ENCODE measurements at places on chromosomes 7 and 10.

DNA sequence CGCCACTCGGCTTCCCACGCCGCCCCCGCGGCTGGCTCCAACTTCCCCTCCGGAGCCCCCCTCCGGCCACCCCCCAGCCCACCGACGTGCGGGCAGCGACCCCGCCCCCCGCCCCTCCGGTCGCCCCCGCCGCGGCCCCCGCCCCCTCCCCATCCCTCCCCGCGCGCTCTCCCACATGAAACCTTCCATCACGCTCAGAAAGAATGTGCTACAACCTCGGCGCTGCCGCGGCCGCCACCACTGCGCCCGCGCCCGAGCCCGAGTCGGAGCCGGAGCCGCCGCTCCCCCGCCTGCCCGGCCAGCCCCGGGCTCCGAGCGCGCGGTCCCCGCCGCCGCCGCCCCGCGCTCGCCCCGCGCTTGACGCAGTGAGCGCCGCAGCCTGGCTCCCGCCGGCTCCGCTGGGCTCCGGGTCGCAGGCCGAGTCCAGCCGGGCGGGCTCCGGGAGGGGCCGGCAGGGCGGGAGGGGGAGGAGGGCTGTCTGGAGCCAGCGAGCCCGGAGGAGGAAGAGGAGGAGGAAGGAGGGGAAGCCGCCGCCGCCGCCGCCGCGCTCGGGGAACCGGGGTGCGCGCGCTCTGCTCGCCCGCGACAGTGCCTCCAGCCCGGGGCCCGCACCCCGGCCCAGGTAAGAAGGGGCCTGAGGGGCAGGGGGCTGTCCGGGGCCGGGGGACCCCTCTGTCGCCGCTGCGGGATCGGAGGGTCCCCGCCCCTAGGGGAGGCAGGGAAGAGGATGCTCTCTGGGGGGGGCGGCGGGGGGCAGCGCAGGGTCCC is 4.3 kb upstream of the ELFN1 start:
- no peak for DNase-seq

DNA sequence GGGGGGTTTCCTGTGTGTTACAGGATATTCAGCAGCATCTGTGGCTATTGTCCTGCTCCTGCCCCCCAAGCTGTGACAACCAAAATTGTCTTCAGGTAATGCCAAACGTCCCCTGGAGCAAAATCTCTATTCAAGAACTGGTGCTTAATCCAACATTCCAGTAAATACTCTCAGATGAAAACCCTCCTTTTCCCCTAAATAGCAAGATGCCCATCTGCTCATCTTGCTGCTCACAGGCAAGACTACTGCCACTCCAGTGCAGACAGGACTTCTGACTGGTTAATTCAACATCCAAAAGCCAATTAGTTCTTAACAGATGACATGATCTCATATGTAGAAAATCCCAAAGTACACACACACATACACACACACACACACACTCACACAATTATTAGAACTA is 20.5 kb upstream of the JAZF1 start:
- DNase-seq, result no peak

DNA sequence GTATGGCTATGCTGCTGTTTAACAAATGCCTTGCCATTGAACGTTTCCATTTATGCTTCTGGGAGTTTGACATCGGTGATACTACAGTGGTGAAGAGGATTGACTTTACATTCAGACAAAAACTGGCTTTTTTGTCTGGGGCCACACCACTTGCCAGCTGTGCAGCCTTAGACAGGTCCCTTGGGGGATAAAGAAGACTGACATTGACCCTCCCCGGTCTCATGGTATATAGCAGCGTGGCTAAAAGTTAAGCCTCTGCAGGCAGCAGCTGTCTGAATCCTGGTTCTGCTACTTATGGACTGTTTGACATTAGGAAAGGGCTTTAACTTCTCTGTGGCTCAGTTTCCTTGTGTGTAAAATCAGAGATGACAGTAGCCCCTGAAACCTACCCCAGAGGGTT is 42.0 kb upstream of the PTF1A start:
- DNase-seq, result no peak

- DNase-seq, result no peak
Measured at GRCh38 chr10:4241724-4242345, 456.8 kb upstream of the KLF6 start.

DNA sequence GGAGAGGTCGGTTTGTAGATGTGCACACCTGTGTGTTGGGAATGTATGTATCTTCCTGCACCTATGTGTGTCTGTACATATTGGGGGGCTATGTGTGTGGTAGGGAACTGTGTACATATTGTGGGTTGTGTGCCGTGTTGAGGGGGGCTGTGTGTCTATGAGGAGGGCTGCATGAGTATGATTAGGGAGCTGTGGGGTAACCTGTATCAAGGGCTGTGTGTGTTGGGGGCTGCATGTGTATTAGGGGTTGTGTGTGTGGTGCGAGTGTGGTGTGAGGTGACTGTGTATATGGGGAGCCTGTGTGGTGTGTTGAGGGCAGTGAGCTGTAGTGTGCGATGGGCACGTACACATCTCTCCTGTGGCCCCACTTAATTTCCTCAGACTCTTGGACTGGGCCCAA is 22.2 kb upstream of the PAX2 start:
- DNase-seq, result no peak

DNA sequence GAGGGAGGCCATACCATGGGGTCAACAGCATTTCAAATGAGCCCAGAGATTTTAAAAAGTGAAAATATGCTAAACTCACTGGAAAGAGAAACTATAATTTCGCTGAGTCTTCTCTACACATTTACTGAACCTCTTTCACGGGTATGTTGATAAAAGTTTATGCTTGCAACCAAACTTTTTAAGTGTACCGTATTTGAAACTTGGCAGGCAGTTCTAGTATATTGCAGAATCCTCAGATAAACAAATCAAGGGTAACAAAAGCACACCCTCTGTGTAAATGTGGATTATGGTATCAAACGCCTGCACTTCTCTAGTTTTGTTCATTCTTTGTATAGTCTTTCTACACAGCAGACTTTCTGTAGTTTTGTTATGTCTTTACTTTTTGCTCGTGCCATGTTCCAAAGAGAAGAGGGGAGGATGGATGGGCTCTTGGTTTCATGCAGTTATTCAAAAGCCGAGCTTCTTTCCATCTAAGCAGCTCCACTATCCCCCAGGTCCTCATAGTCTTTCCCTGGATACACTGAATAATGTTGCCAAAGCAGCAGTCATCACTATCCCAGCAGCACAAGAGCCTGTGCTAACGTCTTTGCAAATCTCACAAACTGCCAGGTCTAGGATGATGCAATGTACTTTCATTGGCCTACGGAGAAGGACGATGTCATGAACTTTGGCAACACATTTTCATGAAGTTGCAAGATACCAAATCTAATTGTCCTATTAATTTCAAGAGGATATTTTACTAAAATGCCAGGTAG is 131.2 kb downstream of the MPP7 start:
- no peak for DNase-seq

- DNase-seq, result no peak
Measured at GRCh38 chr10:60009710-60010383, 103.5 kb upstream of the CCDC6 start.

DNA sequence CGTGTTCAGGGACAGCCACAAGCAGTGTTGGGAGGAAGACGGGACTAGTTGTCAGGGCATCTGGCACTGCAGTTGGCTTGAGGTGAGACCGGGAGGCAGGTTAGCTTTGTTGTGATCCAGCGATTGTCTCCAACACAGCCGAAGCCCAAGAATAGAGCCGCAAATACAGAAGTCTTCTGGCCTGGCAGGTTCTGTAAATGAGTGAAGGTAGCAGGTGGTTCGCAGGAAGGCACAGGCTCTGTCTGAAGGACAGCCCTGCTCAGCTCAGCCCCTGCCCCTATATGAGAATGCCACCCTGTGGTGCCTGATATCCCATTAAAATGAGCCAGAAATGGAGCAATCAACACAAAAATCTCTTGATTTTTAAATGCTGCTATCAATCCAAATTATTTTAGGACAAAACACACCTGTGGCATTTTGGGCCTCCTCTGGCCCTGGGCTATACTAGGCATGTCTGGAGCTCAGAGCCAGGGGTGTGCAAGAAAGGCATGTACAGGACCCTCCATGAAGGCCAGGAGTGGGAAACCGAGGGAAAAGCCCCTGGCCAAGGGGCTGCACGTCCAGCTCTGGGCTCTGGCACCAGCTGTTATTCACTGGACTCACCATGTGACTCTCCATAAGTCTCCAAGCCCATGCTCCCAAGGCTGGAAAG is 11.2 kb upstream of the C10orf71 start:
- DNase-seq, result no peak

DNA sequence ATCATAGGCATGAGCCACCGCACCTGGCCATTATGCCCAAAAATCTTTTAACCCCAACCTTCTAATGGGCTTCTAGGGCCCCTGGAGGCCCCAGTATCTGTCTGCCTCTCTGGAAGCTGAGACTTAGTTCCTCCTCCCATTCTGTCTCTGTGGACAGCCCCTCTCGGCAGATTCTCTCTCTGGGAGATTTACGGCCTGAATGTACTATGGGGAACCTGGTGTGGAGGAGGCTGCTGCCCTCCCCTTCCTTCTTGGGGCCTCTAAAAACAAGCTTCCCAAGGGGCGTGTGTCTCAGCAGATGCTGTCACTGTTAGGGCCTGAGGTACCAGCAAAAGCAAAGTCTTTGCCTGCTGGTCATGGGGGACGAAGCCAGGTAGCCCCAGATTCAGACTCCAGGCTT is 35.8 kb upstream of the PRKAR1B start:
- no peak for DNase-seq

DNA sequence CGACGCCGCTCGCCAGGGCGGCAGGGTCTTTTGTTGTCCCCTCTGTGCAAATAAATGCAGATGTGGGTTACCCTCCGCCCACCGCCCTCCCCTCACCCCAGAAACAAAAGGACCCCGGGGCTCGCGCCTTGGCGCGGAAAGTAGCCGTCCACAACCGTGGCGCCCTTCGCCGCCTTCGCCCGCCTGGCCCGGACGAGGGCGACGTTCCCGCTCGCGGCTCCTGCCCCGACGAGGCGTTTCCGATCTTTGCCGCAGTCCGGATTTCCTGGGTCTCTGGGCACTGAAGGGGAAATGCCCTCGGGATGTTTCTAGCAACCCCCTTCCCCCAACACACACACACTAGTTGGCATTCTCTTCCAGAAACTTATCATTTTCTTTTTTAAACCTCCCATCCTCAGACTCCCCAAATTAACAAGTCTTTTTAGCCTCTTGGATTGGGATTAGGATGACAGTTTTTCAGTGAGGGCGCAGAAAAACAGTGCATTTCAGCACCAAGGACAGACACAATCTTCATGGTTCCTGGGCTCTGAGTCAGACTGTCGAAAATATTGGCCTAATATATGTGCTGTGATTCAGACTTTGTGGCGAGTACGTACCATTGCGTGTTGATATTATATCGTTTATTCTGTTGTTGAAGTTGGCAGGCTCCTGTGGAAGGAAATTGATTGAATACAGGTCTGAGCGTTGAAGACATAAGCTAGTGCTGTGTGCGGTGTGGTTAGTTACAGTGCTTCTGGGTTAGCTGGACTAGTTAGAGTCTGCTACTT is 771 bp downstream of the PHYHIPL start:
- no peak for DNase-seq

DNA sequence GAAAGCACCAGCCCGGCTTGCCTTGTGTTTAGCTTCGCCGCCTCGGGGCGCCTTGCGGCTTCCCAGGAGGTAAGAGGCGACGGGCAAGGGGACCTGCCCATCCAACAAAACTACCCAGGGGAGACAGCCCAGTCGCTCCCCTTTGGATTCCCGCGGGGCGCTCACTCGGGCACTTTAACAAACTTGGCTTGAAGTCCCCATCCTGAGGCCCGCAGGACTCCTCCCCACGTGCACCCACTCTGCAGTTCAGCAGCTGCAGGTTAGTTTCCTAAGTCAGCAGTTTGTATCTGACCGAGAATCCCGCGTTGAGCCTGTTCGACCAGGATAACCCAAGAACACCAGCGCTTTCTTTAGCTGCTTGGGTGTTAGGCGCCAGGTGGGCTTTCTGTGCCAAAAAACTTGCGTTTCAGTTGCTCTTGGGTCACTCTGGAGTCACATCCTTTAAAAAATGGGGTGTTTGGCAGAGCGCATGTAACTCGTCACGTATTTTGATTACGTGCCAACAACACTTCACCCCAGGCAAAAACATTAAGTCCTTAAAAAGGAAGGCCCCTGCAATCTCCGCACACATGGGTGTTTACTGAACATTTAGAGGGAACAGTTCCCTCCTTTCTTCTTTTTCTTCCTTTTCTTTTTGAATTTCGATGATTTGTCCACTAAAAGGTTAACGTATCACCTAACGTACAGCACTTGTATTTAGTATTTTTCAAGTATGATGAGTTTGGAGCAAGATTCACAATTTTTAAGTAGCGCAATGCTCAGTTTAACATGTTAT is 876 bp downstream of the DNAH11 start:
- no peak for DNase-seq

- DNase-seq, result no peak
Measured at GRCh38 chr7:47188136-47188535, 393.8 kb downstream of the TNS3 start.

DNA sequence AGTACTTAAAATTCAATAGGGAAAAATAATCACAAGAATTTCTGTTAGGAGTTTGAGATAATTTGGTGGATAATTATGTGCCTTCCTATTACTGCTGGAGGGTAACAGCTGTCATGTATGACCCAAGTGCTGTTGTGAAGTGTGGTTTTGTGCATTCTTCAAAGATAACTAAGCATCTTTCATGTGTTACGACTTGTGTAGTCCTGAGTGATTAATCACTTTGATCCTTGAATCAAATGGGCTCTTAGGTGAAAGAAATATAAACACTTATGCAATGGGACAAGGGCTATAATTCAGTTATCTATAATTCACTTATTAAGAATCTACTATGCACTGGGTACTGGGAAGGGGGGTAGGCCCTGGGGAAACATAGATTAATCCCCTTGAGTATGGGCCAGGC is 89.0 kb downstream of the CH25H start:
- no peak for DNase-seq

- DNase-seq, result no peak
Measured at GRCh38 chr7:50774319-50774718, 8.4 kb downstream of the GRB10 start.

- no peak for DNase-seq
Measured at GRCh38 chr7:23212395-23212794, 30.5 kb downstream of the NUP42 start.

DNA sequence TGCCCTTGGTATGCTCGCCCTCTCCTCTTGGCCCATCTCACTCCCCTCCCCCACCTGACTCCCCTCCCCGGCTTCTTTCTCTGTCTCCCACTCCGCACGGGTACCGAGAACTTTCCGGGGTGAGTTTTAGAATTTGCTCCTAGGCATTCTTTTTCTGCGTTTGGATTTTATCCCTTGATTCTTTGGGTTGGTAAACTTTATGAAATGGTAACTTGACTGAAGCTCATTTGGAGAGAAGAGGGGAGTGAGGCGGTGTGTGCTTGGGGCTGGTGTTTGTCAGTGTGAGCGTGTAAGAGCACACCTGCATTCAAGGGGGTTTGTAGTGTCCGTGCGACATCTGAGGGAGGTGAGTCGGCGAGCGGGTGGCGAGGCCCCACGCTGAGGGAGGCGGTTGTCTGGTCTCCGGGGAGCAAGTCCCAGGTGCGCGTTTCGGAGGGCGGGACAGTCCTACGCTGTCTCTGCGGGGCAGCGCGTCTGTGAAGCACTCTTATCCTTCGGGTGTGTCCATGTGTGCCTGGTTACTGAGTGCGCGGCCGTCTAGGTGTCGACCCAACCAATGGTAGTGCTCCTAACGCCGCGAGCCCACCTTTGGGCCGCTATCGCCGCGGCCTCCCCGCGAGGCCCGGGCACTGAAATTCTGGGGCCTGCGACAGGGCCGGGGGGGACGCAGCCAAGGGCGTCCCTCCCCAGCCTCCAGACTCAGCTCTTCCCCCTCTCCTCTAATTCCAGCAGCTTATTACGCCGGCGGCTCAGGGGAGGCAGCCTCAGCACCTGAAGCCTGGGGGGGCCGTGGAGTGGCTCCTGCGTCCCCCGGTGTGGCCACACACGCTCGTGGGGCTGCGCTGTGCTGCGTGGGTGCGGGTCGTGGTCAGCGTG is 2.6 kb upstream of the ZNF503 start:
- DNase-seq, result no peak

- peak; percentile 68 for DNase-seq
Measured at GRCh38 chr7:150665896-150666295, 19.6 kb upstream of the GIMAP2 start.

Data from NK-92 treated with Interleukin-12 subunit alpha and Interleukin-12 subunit beta, amount 100 ng/mL, for 24 hours (cell line).